Activated CD4-positive, CD25-positive, alpha-beta regulatory T cell treated with anti-CD3 and anti-CD28 coated beads, Interleukin-2, amount 50 U/mL, for 72 hours (primary cell): ENCODE measurements at places on chromosomes 11 and 22.
A peak's percentile ranks its signal among the peaks of the same experiment; 100 is the strongest.

- peak; percentile 16 for DNase-seq
Measured at GRCh38 chr11:64453466-64453865, 94.5 kb downstream of the RPS6KA4 start.

- no peak for DNase-seq
Measured at GRCh38 chr11:97019754-97020153, 629.9 kb downstream of the JRKL start.

- DNase-seq, result no peak
Measured at GRCh38 chr11:67522844-67523555, at the start of gene CABP2. Gene CABP2, minus strand, starts transcription at chr11:67523446. Its CDS starts 120 bp downstream, at chr11:67523326.

- no peak for DNase-seq
Measured at GRCh38 chr22:36417281-36417686, 29.5 kb upstream of the MYH9 start.

- peak; percentile 44 for DNase-seq
Measured at GRCh38 chr22:25564979-25565677, 653 bp downstream of the GRK3 start.

DNA sequence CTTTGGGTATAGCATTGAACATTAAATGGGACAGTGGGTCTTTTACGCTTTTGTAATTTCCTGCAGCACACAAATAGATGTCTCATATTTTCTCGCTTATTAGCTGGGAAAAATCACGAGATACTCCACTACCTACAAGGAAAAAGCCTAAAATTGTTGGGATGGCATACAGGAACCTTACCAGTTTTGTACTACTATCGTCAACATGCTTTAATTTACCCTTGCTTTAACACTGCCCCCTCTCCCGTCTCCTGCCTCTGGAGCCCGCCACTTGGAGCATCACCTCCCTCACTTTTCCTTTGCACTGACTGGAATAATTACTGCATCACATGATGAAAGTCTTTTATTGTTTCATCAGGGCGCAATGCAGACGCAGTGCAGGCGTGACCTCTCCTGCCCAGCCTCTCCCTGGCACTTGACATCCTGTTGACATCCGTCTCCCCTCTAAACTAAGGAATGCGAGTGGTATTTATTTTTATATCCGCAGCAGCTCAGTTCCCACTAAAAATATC is 1.0 kb upstream of the FNBP4 start:
- DNase-seq, result no peak

DNA sequence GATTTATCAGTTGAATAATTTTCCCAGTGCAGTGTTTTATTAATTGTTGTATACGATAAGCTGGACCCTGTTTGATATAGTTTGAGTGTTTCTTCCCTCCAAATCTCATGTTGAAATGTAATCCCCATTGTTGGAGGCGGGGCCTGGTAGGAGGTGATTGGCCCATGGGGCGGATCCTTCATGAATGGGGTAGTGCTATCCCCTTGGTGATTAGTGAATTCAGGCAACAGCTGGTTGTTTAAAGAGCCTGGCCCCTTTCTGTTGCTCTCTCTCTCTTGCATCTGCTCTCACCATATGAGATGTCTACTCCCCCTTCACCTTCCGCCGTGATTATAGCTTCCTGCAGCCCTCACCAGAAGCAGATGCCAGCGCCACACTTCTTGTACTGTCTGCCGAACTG is 1.5 kb downstream of the OR5A1 start:
- no peak for DNase-seq

DNA sequence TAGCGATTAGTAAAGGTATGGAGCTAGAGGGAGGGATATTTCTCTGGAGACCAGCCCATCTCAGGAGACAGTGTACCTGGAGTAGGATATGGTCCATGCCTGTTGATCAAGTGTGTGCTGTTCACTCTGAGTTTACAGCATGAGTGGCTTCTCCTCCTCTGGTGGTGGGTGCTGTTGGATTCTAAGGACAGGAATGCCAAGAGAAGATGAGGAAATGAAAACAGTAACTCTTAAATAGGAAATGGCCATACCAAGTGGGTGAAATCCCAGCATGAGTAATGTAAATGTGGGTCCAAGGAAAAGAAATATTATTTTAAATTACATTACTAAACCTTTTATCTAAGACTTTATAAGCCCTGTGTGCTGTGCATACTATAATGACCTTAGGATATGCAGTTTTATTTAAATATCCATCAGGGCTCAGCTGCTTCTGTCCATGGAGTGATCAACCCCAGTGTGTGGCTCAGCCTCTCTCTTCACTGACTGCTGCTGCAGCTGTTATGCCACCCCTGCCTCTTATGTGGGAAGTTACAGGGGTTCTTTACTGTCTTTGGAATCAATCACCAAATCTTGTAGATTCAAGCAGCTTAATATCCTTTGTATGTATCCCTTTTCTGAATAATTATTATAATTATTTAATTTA is 54.3 kb downstream of the FAT3 start:
- no peak for DNase-seq

GRCh38 chr11:28463826-28464225 is 355.6 kb downstream of the METTL15 start:
- no peak for DNase-seq

DNA sequence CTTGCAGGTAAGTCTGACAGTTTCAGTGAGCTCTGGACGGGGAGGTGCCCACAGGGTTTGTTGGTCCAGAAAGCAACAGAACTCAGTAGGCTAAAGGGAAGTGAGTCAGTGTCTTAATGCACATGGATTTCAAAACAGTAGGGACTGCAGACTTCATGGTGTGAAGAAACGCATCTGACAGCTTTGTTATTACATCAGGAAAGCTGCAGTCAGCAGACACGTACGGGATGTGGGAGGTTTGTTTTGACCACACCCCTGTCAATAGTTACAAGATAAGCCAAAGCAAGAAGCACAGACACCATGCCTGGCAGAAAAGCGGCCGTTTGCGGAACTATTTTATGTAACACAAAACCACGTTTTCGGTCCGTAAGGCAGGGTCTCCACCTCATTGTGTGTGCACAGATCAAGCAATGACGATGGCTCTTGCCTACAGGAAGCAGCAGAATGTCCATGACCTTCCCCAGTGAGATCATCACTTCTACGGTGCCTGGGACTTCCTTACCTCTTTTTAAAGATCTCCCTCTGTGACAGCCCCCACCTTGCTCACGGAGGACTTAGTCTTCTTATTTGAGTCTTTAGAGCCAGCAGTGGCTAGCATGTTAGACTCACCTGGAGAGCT is 58.2 kb upstream of the FTH1 start:
- DNase-seq, result peak; percentile 47
